ENCODE measurements at places on chromosomes 3 and 15.

- DNase-seq = no peak
Measured at GRCh38 chr3:38297947-38298711, 16.0 kb downstream of the SLC22A14 start.

DNA sequence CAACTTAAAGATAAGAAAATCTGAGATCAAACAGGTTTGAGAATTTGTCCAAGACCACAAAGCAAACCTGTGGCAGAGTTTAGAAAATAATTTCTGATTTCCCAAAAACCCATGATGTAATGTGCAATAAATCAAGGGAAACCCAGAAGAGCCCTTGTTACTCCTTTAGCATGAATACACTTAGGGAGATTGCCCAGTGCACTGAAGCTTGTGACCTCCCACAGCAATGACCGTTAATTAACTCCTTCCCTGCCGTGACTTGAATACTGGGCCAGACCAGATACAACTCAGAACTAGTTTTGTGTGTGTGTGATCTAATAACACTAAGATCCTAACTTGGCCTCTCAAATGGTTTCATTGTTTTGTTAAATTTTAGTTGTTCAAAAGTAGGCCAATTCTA lies 2.5 kb downstream of the PRKAR2A start:
- DNase-seq = no peak

- no peak for DNase-seq
Measured at GRCh38 chr3:127477396-127477795, 113.1 kb downstream of the TPRA1 start.

DNA sequence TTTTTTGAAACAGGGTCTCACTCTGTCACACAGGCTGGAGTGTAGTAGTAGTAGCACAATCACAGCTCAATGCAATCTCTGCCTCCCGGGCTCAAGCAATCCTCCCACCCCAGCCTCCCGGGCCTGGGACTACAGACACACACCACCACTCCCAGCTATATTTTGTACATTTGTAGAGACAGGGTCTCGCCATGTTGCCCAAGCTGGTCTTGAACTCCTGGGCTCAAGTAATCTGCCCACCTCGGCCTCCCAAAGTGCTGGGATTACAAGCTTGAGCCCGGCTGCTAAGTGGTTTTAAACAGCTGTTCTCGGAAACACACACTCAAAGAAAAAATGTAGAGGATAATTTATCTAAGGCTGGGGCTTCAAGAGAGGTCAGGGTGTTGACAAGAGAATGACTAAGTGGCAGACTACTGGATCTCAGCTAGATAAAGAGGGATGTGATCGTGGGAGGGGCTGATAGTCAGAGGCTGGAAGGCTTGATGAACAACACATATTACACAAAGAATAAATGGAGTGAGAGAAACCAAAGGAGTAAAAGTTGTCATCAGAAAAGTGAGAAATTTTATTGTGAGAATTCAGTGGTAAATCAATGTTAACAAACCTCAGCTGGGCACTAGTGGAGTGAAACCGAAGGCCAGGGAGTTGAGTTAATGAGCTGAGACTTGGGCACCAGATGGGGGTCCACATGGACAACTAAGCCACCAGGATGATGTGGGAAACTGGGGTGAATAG lies 6.7 kb downstream of the CCR5AS start:
- peak; percentile 76 for DNase-seq

DNA sequence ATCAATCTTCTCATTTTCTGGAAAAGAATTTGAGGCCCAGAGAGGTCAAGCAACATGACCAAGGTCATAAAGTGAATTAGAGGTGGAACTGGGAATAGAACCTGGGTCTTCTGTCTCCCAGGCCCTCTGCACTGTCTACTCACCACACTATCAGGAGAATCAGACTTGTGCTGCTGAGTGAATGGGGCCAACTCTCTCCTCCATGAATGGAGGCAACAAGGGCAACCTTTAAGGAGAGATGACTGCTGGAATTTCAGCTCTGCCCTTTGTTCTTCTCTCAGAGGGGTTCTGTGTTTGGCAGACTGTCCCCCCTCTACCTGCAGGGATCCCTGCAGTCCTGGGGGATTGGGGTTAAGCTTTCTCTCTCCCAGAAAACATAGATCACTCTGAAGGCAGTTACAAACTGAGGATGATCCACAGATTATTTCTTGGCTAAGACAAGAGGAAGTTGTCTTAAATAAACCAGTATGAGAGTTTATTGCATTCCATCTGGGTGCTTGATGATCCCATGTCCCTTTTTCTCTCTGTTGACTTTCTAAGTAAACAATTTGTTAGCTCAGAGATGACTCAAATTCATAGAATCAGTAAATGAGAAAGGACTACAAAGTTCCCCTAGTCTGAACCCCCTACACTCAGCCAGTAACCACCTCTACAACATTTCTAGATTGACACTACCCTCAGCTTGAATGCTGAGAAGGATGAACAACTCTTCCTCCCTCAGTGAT lies 99.0 kb upstream of the LIPC start:
- DNase-seq = peak; percentile 24

DNA sequence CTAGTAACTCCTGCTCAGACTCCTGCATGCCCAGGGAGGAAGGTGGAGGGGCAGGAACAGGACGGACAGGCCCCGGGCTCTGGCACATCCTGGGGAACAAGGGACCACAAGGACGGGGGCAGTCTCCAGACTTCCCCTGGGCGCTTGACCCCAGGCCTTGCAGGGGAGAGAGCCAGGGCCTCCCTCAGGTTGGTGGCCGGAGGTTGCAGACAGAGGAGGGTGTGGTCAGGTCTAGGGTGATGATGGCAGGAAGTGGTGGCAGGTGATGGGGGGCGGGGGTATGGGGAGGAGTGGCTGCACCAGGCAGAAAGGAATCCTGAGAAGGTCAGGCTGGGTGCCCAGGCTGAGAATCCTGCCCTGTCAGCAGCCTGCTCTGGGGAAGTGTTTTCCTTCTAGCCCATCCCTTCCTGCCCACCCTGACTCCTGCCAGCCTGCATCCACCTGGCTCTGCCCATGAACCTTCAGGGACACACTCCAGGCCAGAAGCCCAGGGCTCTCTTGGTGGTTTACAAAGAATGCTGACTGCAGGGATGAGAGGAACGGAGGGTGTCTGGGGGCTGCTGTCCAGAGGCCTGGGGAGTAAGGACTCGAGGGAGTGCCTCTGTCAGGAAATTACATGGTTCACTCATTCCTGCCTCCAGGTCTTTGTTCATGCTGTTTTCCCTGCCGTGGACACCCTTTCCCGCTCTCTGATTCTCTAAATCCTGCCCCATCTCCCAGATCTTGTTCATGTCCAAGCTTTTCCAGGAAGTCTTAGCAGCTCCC lies 15.8 kb downstream of the LOXL1 start:
- no peak for DNase-seq

DNA sequence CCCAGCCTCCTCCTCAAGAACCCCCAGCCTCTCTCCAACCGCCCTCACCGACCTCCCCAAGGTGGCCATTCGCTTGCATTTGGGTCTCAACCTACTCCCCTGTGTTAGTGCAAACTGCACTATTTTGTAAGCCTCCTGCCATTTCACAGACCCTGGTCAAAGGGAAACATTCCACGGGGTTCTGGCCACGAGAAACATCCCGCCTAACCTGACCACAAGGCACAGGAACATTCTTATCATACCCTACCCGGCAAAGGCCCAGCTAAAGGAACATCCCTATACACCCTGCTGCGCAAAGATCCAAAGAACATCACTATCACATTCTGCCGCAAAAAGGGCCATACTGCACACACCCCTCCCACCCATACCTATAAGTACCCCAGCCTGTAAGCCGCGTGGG lies 22.9 kb downstream of the RPSA start:
- DNase-seq = no peak

DNA sequence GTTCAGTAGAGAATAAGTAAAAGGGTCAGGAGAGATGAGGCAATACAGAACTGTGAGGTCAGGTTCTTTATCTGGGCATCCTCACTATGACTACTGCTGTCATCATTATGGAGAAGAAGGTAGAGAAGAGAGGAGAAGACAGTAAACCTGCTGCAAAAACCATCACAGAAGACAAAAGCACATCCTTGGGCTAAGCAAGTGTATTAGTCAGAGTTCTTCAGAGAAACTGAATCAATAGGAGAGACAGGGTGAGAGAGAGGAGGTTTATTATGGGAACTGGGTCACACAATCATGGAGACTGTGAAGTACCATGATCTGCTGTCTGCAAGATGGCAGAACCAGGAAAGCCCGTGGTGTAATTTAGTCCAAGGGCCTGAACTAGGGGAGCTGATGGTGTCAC lies 9.5 kb upstream of the ABHD17C start:
- no peak for DNase-seq

DNA sequence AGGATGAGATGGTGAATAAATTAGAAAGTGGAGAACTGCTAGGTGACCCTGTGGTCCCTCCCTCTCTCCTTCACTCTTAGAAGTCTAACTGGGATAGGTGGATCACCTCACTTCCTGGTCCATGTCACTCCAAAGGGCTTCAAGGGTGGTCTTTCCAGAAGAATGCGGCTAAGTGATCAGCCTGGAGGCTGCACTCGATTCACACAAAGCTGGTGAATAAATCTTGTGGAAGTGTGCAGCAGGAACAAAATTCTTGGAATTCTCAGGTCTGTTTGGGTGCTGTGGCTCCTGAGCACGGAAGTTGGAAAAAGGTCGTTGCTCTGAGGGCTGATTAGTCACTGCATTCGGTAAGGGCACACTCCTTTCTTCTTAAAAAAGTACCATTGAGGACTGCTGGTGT lies 46.3 kb downstream of the GASK1A start:
- peak; percentile 66 for DNase-seq

DNA sequence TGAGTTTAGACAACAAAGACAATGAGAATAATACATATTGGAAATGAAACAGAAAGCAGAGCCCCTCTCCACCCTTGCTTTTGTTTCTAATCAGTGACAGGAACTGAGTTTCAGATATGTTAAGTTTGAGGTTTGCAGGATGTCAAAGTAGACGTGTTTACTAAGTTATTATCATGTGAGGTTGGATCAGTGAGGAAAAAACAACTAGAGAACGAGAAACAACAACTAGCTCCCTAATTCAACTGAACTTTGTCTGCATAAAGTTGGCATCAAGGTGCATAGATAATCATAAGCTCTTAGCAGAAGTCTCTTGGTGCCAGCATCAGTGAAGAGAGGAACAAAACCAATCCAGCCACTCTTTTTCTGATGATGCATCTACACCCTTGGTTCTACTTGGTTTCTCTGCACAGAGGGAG lies 491.1 kb upstream of the NR2F2 start:
- no peak for DNase-seq

- no peak for DNase-seq
Measured at GRCh38 chr3:95905182-95905581, 909.2 kb upstream of the EPHA6 start.

DNA sequence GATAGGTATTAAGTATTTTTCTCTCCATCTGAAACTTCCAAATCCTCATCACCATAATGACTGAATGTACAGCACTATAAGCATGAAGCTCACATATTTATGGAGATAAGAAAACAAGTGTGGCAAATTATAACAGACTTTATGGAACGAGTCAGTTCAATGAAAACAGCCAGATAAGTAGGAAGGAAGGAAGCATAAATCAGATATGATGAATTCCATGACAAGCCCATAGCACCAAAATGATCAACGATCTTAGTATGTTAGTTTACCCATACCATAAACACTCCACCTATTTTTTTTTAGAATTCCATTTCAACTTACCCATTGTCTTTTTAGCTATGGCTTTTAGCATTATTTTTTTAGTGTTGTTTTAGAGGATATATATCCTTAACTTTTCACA lies 169.5 kb downstream of the TNIK start:
- DNase-seq = no peak
